ENCODE measurements at places on chromosomes 7 and 10.

- DNase-seq: no peak
Measured at GRCh38 chr7:142954680-142955268, 7.4 kb downstream of the KEL start.

GRCh38 chr7:2165610-2166594, 66.8 kb downstream of the MAD1L1 start:
- no peak for DNase-seq

- no peak for DNase-seq
Measured at GRCh38 chr7:95213809-95214492, 110.4 kb downstream of the PON1 start.

DNA sequence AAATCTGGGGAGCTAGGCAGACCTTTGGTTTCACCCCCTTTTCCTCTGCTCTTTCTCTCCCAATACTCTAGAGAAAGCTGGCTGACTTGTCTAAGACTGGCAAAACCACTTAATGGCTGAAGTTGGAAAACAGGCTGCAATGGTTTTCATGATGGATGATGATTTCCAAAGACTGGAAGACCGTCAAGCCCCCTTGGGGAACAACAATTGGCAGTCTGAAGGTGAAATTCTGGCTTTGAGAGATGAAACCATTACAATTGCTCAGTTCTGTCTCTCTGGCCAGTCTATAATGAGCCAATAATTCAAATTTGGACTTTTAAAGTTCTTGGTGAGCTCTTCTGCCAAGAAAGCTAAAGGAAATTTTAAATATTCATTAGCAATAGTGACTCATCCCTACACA, 680.5 kb downstream of the PARD3 start:
- no peak for DNase-seq

- no peak for DNase-seq
Measured at GRCh38 chr7:130142654-130143333, 62.4 kb downstream of the TMEM209 start.

DNA sequence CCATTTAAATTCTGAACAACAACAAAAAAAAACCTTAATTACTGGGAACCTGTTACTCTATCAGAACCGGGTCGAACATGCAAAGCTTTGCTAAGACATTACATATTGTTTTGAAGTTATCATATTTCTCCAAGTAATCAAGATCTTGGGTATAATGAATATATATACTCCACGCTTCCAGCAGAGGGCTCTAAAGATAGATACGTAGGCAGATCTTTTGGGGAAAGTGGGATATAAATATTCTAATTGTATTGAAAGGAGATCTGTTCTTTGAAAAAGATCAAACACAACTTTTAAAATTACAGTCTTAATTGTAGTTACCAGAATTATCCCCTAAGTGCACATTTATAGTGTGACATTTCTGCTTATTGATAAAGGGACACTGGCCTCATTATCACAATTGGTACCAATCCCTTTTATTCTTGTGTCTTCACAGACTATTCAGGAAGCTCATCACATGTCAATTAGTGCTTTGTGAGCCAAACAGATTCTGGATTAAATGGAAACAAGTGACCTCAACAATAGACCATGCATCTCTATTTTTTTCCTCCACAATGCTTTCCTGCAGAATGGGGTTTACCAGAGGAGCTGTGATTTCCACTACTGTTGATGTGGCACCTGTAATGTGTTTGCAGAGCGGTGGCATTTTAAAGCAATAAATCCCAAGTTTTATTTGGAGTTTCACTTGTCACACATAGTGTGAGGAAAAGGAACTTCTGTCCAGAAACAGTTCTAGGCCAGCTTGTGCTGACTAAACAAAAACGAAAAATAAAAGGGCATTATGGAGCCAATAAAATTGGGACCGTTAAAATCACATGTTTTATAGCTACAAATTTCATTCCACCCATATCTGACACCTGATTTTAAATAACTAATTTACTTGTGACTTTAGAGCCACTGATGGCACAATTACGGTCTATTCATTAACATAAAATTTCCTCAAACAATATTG, 122.4 kb downstream of the CTTNBP2 start:
- no peak for DNase-seq

GRCh38 chr10:86954681-86955500, 2.5 kb downstream of the MMRN2 start:
- no peak for DNase-seq

Data from stimulated activated CD4-positive, alpha-beta T cell treated with anti-CD3 and anti-CD28 coated beads, Interleukin-4, amount 100 ng/mL, for 48 hours (primary cell).